ENCODE measurements at places on chromosomes 7 and 10.

DNA sequence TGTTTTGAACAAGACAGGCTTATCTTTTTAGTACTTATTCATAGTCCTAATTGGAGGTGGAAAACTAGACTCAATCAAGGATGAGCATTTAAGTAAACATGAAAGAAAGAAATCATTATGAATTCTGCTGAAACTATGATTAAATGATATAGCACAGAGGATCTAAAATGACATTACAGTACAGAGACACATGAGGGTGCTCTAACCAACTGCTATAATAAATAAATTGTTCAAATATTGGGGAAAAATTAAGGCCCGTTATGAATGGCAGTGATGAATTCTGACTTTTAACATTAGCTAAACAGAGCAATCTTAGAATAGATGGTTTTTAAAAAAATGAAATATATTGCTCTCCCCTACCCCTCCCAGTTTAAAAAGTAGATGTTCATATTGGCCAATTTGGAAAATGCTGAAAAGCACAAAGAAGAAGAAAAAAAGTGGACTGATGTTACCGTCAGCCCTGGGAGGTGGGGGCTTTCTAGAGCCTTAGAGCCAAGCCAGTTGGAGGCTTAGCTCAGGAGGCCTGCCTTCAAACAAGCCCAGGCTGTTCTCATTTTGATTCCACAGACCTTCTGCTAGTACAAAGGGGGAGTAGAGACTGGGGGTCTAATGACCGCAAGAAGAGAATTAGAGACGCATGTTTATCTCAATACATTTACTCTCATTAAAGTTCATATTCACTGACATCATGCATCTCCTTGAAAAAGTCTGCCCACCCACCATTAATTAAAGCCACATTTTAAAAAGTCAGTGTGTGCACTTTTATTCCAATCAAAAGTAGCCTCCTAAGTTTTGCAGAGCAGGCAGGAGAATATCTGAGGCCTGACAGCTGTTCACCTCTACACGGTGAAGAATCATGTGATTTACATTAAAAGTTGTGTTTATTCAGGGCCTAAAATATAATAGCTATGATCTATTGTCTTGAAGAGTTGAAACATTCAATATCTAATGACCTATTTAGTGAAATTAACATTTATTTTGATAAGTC is 10.0 kb downstream of the WNT2 start:
- no peak for DNase-seq

DNA sequence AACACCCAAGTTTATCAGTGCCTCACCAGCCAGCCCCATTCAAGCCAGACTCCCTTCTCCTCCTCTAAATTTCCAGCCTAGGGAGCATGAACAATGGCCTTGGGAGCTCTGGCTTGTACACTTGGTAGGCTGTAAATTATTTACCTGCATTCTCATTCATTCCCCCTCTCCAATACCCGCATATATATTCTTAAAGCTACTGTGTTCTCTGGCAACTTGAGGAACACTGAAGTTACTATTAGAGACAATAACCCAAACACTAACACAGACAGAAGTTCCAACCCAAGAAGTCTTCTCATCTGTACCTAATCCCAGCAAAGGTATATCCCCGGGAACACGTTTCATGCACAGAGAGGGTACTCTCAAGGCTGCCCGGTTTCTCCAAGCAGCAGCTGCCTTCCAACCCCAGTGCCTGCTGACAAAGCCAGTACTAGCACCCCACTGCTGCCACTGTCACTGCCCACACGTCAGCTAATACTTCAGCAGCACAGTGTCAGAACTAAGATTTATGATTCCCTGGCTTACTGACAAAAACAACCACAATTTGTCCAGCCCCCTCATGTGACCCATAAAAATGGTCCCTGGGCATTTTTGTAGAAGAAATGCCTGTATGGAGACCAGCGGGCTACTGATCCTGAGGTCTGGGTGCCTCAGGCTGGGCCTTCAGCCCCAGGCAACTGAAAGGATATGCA is 3.1 kb downstream of the WDR91 start:
- no peak for DNase-seq

DNA sequence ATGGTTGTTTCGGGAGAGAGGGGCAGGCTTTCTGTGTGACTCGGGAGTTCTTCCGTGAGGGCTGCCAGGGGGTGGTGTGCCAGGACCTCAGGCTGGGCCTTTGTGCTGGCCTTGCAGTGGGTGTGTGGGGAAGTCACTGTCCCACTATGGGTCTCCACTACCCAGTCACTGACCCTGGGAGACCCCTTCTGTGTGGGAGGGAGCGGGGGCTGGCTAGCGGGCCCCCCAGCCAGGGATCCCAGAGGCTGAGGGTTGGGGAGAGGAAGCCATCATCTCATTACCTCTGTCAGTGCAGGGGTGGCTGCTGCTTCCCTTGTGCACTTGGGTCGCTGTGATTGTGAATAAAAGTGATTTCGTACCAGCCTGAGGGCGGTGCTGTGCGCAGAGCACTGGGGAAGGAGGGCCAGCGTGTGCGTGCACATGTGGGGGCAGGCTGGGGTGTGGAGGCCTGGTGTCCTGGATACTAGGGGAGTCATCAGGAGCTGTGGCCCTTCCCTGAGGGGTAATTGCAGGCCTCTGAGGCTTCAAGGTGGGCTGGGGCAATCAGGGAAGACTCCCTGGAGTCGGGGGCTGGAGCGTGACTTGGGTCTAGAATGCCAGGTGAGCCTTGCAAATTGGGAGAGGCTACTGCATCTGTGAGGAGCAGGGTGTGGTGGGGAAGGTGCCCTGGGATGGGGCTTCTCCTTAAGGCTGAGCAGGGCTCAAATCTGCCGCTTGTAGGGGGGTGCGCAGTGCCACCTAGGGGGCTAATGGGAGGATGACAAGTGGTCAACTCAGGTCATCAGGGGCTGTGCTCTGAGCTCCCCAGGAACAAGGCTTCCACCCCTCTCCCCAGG is 98.9 kb downstream of the NEURL1 start:
- DNase-seq, result no peak

GRCh38 chr10:20622531-20623211 is 274.4 kb downstream of the NEBL start:
- DNase-seq, result no peak
